ENCODE measurements at places on chromosomes 13 and 19.

DNA sequence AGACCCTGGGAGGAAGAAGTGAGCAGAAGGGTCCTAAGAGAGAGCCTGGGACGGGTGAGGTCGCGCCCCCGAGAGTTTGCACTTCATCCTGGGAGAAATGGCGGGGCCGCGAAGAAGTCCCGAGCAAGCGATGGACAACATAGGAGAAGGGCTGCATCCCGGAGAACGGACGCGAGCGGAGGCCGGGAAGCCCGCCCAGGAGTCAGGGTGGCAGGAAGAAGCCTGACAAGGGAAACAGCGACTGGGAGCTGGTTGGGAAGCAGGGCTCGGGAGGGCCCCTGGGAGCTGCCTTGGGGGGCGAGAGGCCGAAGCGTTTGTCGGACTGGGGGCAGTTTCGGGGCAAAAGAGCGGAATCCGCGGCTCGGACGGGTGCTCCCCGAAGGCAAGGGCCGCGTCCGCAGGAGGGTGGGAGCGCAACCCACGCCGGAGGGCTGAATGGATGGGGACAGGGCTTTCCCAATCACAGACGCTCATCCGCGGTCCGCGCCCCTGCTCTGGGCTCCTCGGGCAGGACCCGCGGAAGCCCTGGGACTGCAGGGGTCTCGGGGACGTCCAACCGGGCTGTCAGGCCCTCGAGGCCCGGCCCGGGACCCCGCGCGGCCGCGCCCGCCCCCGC lies 469 bp downstream of the ABHD17A start:
- DNase-seq = no peak

DNA sequence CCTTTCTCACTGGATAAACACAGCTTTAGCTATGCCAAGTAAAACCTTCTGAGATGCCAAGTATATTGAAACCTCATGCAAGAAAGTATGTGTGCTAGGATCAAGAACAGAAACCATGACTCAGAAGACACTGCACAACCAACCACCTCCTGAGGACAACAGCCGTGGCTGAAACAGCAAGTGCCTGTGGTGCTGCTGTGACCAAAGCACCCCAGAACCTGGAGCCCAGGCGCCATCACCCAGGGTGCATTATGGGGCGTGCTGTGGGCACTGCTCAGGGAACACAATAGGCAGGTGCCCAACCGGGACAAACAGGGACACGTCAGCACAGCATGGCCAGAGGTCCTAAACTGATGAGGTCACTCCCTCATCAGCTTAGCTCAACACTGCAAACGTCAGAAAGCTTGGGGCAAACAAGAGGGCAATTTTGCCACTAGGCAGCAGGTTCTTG lies 101.3 kb upstream of the SLC15A1 start:
- DNase-seq = no peak

GRCh38 chr19:33177417-33177979 lies 16.6 kb upstream of the LRP3 start:
- no peak for DNase-seq

GRCh38 chr13:27022571-27023311 lies 148.9 kb downstream of the USP12 start:
- no peak for DNase-seq

DNA sequence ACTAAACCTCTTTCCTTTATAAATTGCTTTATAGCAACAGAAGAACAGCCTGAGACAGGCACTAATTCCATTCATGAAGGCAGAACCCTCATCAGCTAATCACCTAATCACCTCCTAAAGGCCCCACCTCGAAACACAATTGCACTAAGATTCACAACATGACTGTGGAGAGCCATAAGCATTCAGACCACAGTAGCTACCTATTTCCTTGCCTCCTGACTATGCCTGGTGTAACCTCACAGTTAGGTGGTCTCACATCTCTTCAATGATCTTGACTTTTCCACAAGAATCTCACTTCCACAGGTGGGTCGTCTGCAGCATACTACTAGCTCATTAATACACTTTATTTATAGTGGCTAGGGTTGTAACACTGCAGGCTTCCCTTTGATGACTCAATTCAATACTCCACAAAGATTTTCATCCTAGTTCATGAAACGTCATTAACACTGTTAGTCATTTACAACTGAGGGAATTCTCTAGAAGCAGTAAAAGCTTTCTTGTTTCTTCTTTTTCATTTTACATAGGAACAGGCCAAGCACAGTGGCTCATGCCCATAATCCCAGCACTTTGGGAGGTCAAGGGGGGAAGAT lies 27.1 kb downstream of the STK24 start:
- no peak for DNase-seq

GRCh38 chr13:94057618-94058186 lies 421.8 kb downstream of the DCT start:
- no peak for DNase-seq

DNA sequence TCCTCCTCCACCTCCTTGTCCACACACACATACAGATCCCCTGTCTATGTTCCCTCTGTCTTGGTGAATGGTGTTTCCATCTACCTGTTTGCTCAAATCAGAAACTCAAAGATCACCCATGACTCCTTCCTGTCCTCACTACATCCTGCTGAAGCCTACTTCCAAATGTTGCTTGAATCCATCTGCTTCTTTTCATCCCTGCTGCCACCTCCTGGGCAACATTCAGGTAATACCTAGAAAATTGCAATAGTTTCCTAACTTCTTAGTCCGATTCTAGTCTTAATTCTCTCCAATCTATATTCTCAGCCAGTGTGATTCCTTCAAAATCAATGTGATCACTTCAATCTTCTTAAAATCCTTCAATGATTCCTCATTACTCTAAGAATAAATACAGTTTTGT lies 155.5 kb upstream of the STARD13 start:
- DNase-seq = no peak

GRCh38 chr19:49506575-49507105 lies 5.8 kb upstream of the FCGRT start:
- peak; percentile 56 for DNase-seq

GRCh38 chr19:17549085-17549740 lies 6.2 kb upstream of the COLGALT1 start:
- no peak for DNase-seq

- no peak for DNase-seq
These were observed 1.7 kb downstream of the HIF3A start for GRCh38 chr19:46298479-46299003.

- no peak for DNase-seq
These were observed 4.8 kb downstream of the GPR42 start for GRCh38 chr19:35375505-35376307.

GRCh38 chr13:109348519-109349258 lies 437.7 kb downstream of the IRS2 start:
- no peak for DNase-seq

GRCh38 chr13:25525884-25526283 lies 154.1 kb downstream of the ATP8A2 start:
- DNase-seq = no peak

GRCh38 chr19:4326837-4327251 lies 11.8 kb downstream of the STAP2 start:
- DNase-seq = no peak
